Activated CD4-positive, alpha-beta T cell treated with anti-CD3 and anti-CD28 coated beads for 4 hours (primary cell): ENCODE measurements at places on chromosomes 3 and 15.

- DNase-seq, result no peak
These were observed 15.4 kb downstream of the IREB2 start for GRCh38 chr15:78453447-78453846.

- DNase-seq, result no peak
These were observed 72.1 kb downstream of the GJD2 start for GRCh38 chr15:34682674-34683073.

GRCh38 chr15:36921484-36922091 lies 178.8 kb downstream of the MEIS2 start:
- no peak for DNase-seq

DNA sequence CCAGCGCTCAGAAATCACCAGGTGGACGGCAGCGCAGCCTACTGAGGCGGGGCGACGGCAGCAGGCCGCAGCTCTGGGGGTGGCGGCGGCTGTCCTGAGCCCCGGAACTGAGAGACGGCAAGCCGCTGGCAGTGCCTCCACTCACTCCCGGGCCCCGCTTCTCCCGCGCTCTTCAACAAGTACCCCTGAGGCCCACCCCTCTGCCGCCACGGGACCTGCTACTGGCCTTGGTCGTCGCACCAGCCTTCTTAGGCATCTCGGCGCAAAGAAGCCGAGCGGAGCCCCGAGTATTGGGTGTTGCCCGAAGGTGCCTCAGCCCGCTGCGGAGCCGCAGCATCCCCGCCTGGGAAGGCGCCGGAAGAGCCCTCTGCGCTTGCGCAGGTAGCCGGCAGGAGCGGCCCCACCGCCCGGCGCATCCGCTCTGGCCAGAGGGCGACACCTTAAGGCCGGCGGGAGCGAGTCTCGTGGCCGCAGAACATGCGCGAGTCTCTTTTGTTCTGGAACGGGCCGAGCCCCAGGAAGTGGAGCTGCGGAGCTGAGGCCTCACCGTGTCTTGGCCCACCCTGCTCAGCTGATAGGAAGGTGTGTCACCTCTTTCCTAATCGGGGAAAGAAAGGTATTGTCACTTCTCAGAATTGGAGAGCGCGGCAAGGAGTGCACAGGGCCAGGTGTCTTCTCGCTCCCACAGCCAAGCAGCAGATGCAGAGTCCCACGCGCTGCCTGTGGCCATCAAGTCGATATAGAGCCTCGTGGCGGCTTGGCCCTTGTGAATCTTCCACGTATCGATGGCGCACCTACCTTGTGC lies at the start of gene C15orf40:
TSS of gene C15orf40 (minus strand) at position 369 of the 805 bp plus-strand sequence. CDS start at position 337, 32 bp downstream.
- DNase-seq, result peak; percentile 81

DNA sequence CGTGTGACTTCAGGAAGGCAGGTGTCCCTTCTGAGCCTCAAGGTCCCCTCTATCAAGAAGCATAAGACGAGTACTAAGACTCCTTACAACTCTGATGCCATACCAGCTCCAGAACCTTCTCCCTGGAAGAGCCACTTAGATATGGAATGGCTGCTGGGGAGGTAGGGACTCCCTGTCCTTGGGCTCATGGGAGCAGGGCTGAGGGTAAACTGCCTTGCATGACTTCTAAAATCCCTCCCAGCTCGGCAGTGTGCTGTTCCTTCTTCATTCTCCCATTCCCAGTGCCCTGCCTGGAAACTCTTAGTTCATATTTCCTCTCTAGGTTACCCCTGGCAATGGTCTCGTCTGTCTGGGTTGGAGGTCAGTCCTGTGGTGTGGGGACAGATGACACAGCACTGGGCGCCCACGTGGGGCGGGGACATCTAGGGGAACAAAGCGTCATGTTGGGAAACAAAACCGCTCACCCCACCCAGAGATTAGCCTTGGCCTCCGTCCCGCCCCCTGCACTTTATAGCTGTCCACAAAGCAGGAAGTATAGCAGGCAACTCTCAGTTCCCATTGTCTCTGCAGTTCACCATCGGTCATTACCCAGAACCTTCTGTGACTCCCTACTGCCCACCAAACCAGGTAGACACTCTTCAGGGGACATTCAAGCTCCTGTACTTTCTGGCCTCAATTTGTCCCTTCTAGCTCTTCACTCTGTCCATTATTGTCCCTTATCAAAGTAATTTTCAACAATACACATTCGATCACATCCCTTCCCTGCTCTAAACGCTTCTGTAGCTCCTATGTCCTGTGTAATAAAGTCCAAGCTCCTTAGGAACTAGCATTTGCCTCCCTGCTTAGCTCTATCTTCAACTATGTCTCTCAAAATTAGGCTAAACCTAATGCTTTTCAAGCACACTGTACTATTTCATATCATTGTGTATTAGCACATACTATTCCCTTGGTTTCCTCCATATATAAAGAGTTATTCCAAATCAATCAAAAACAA lies 73.8 kb downstream of the IQSEC1 start:
- DNase-seq, result no peak

DNA sequence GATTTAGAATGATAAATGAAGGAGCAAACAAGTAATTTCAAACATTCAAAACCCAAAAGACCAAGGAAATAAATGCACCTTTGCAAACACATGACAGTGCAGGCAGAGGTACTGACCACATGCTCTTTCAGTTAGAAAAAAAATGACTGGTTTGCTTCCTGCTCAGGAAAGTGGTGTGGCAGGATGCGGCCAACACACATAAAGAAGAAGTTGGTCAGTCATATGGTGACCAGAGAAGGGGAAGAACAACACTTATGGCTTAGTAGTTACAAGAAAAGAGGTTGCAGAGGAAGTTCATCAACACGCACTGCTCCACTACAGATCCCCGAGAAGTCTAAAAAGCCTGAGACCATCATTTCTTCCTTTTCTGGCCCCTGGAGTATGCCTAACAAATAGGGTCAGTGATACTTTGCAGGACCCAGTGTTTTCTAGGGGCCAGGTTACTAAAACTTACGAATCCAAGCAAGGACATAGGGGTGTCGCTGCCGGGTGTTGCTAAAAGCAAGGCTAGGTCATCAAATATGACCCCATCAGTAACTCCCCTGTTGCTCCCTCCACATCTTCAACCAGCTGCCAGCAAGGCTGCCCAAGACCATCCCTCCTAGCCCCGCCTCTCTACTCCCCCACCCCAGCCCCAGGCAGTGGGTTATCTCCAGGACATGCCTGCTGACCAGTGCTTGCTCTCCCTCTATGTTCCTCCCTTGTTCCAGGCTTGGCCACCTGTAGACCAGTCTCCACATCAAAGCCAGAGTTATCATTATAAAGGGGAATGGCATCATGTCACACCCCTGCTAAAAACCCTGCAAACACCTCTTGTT lies 11.2 kb downstream of the ATP8B4 start:
- DNase-seq, result no peak

- no peak for DNase-seq
These were observed 26.4 kb upstream of the KBTBD12 start for GRCh38 chr3:127888564-127889107.

- no peak for DNase-seq
These were observed 23.2 kb downstream of the MINAR1 start for GRCh38 chr15:79455361-79455760.

DNA sequence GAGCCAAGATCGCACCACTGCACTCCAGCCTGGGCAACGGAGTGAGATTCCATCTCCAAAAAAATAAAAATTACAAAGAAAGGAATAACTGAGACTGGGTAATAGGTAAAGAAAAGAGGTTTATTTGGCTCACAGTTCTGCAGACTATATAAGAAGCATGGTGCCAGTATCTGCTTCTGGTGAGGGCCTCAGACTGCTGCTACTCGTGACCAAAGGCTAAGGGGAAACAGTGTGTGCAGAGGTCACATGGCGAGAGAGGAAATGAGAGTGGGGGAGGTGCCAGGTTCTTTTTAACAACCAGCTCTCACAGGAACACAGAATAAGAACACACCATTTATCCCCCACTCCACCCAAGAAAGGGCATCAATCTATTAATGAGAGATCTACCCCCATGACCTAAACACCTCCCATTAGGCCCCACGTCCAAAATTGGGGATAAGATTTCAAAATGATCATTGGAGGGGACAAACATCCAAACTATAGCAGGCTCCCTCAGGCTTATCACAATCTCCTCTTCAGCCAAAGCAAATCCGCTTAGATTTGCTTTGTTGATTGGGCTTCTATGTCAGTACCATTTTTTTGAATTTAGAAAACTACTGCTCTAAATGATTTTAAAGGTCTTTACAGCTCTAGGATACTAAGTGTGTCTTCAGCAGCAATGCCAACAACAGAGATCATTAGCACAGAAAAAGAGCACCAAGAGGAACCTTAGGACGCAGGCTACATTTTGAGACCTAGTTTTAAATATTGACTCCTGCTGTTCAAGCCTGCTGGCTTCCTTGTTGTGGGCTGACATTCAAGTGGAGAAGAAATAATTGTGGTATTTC lies 84.2 kb upstream of the TBL1XR1 start:
- DNase-seq, result no peak

- DNase-seq, result no peak
These were observed 32.2 kb downstream of the NSUN3 start for GRCh38 chr3:94095111-94095510.

DNA sequence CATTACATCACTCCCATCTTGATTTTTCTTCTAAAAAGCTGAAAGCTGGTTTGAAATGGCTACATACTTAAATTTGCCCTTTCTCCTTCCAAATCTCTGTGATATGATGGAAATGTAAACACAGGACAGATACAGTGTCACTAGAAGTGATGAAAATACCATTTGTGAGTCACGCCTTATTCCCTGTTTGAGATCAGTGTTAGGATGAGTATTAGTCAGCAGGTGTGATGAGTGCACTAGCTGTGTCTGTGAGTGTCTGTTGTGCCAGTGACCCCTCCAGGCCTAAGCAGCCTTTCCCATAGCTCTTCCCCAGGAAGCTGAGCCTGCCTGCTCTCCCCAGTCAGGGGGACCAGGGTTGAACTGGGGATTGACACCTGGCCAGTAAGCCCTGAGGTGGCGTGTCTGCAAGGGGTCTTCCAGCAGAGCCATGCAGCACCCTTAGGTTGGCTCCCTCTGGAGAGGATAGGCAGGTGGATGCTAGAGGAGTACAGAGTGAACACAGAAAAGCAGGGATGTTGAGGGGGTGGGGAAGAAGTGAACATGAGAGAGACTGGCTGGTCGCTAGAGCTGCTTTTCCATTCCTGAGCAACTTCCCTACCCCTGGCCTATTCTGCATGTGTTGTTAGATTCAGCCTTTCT lies 92.0 kb downstream of the PDE8A start:
- DNase-seq, result no peak

GRCh38 chr3:123025642-123026521 lies 1.7 kb downstream of the SEMA5B start:
- DNase-seq, result no peak

GRCh38 chr3:171768281-171768900 lies 41.9 kb downstream of the PLD1 start:
- DNase-seq, result no peak

DNA sequence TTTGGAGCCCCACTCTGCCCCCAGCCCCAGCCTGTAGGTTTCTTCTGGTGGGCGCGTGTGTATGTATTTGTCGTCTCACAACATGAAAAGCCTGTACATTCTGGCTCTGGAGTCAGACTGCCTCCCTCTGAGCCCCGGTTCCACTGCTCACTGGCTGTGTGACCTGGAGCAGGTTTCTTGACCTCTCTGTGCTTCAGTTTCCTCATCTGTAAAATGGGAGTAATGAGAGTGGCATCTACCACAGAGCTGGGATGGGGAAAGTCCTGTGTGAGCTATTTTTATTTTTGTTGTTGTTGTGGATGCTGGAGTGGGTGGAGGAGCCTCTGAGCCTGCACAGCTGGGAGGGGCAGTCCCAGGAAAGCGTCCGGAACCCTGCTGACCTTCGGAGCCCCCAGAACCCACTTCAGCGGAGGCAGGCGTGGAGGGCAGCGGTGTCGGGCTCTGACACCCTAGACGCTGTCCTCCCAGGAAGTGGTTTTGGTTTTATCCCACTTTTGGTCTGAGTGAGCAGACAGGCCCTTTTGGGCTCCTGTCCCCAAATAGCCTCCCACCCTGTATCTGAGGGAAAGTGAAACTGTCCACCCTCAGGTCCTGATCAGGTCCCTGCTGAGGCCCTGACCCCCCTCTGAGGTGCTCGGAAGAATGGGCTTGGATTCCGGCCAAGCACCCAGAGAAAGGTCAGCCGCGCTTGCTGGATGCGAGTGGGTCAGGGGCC lies 103.5 kb downstream of the CHSY1 start:
- no peak for DNase-seq

DNA sequence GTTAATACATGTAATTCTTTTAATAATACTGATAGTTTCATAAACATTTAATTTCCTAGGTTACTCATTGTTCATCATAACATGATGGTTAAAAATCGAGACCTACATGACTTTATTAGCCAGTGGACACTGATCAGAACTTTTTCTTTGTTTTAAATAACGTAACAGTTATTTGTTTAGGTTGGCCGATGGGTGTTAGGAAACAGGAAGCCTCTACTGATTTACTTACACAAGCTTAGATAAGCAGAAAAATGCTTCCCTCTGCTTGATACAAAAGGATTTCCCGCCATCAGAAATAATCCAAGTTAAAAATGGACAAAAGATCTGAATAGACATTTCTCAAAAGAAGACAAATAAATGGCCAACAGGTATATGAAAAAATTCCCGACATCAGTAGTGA lies 16.6 kb upstream of the APH1B start:
- no peak for DNase-seq

GRCh38 chr3:171135549-171135948 lies 109.0 kb upstream of the SLC2A2 start:
- no peak for DNase-seq

DNA sequence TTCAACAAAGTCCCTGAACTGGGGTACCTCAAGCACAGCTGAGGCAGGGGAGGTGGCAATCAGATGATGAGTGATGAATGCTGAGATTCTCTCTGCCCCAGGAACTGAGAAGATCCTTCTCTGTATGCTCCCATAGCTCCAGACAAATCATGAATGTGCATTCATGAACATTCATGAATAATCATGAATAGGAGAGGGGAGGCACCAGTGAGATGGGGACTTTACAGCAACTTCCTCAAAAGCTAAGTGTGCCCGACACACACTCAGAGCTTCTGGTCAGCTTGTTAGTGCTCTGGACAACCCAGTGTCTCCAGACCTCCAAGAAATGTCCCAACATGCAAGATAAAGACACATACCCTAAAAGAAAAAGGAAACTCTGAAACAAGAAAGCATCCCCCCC lies 24.3 kb downstream of the LRRC2 start:
- no peak for DNase-seq

GRCh38 chr15:59334076-59334415 lies 38.6 kb downstream of the MYO1E start:
- DNase-seq, result no peak

- DNase-seq, result no peak
These were observed 435.9 kb downstream of the NR2F2 start for GRCh38 chr15:96766366-96766765.

DNA sequence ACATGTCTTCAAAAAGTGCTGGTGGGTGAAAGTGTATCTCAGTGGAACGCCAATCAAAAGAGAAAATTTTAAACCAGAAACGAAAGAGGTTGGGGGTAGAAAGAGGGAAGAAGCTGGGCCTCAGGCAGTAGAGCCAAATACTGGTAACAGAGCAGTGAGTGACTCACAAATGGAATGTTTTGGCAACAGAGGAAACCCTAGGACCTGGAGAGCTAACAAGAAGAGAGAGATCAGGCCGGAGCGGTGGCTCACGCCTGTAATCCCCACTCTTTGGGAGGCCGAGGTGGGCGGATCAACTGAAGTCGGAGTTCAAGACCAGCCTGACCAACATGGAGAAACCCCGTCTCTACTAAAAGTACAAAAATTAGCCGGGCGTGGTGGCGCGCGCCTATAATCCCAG lies 450.8 kb upstream of the NAALADL2 start:
- DNase-seq, result no peak
